ENCODE measurements at places on chromosomes 5 and 9.

DNA sequence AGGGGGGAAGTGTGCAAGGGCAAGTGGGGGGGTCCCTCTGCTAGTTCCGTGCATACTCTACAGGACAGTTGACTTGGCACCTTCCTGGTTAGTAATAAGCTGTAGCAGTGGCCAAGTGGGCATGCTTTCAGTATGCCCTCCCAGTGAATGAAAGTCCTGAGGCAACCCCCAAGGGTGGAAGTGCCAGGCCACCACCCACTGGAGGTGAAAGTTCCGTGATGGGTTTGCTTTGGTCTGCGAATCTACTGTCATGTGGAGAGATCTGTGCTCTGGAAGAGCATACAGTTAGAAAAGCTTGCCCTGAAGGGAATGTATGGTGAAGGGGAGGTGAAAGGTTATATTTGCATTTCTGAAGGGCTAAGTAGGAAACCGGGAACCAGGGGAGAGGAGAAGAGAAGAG, 10.3 kb downstream of the FXN start:
- DNase-seq: no peak

GRCh38 chr9:36056896-36057295, 20.2 kb downstream of the RECK start:
- DNase-seq: no peak

GRCh38 chr5:145825751-145826180, 9.4 kb downstream of the PRELID2 start:
- DNase-seq: no peak

DNA sequence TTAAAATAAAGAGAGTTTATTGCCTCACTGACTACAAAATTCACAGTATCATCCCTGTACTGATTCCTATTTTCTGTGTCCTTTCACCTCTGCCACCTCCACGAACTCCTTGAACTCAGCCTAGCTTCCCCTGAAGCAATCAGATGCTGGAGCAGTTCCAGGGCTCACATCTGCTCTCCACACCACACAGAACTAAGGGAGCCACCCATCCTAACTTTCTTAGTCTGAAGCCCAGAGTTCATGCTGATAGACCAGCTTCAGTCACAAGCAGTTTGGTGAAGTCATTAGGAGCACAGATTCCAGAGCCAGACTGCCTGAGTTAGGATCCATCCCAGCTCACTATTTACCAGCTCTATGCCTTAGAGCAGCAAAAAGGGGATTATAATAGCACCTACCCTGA, 15.6 kb upstream of the EPB41L4A start:
- no peak for DNase-seq
